ENCODE measurements at places on chromosomes 4 and X.
A peak's percentile ranks its signal among the peaks of the same experiment; 100 is the strongest.

GRCh38 chr4:74230902-74231499, 73.1 kb downstream of the MTHFD2L start:
- peak; percentile 45 for DNase-seq

- DNase-seq = no peak
These were observed 1.3 kb downstream of the CASP3 start for GRCh38 chr4:184648054-184648312.

GRCh38 chrX:10172877-10173276, 16.1 kb downstream of the CLCN4 start:
- no peak for DNase-seq

- DNase-seq = no peak
These were observed 55.2 kb downstream of the HTRA3 start for GRCh38 chr4:8324640-8325239.

- peak; percentile 67 for DNase-seq
These were observed at the start of gene PGM2 for GRCh38 chr4:37826295-37827029. PGM2 (plus strand) TSS chr4:37826686; CDS start chr4:37826733, 47 bp downstream.

DNA sequence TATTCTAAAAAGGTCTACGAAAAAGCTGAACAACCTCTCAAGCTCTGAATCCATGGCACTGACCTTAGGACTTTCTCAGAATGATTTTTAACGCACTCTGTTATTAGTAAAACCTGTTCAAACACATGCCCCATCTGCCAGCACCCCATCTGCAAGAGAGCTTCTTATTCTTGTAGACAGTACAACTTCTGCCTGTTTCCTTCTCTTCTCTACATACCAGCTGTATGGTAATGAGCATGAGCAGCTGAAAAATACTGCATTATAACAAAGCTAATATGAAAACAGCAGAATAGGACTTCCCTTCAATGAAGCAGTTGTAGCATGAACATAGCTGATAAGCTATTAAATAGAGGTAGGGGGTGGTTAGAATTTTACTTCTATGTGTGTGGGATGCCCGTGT, 167.9 kb downstream of the FBXW7 start:
- DNase-seq = no peak

DNA sequence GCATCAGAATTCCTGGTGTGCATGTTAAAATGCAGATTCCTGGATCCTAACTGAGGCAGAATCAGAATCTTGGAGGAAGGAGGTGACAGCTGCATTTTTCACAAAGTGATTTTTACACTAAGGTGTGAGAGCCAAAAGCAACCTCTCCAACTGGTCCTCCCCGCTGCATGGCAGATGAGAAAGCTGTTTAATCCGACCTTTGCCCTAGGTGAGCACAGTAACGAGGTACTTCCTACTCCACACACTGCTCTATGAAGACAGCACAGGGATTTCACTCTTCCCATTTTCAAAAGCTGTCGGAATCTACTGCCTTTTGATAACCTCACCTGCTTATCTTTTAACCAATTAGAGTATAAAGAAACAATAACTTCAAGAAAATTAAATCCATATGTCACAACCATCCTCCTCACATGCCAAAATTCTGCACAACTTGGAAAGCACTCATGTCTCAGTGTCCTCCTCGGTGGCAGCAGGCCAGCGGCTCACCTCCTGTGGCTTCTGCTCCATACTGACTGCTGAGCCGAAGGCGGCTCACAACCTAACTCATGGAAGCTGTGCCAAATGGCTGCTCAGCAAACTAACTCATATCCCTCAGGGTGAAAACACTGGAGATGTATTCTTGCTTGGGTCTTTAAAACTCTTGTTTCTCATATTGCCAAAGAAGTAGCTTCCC, 3.6 kb downstream of the CASP6 start:
- DNase-seq = no peak

DNA sequence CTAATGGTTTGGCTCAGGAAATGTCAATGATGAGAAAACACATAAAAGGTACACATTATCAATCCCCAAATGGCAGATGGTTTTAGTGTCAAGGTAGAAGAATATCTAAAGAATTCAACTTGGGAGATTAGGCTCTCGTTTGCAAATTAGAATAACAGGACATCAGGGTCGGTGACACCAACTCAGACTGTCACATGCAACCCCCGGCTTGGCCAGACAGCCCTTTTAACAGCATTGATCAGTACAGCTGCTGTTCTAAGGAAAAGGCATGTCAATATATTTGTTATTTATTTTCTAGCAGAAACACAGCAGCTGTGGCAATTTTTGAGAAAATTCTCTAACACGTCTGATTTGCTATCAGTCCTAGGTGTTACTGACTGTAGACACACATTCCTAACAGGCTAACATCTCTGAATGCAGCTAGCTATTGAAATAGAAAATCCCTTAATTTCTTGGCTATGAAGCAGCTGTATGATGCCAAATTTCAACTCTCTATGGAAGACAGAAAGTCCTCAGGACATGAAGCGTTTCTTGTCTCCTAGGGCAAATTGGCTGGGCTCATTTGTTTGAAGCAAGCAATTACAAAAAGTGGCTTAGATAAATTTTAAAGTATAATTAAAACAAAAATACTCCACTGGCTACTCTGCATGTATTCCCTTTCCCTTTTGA, 269.0 kb upstream of the CXXC4 start:
- DNase-seq = no peak

Data from astrocyte (in vitro differentiated cells and primary cell).